Cerebellar nuclear complex (tissue), 1 donor: ENCODE measurements at places on chromosomes 16 and 17.
A peak's percentile ranks its signal among the peaks of the same experiment; 100 is the strongest.

DNA sequence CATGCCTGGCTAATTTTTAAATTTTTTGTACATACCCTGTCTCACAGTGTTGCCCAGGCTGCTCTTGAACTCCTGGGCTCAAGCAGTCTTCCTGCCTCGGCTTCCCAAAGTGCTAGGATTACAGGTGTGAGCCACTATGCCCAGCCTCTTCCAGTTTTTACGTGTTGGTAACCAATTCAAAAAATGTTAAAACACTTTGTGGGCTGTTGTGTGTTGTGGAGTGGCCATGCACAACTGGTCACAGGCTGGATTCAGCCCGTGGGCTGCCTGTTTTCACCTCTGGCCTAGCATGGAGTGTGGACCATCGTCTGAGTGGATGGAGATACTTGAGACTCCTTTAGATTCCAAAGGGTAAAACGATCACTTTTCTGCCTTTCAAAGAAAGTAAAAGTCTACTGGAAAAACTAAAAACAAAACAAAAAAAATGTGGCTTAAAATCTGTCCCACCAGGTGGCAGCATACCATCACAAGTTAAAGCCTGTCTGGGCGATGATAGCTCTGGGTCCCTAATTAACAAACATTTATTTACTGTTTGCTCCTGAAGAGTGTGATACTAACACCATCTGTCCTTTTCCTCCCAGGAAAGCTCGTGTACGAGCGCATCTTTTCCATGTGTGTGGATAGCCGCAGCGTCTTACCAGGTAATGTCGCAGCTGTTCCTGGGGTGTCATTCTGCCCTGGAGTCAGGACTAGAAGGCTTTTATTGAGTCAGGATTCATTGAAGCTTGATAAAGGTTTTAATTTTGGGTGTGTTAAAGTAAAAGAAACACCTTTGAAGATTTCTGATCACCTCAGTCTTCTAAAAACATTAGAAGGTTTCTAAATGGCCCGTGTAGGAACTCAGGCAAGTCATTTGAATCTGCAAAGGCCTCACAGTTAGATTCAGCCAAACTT is 45.8 kb downstream of the VPS35L start:
- DNase-seq: no peak

- no peak for DNase-seq
Observed at GRCh38 chr17:64732336-64733006, 70.4 kb upstream of the SMURF2 start.

GRCh38 chr17:6994118-6994598 is 1.7 kb upstream of the ALOX12 start:
- DNase-seq: no peak

- no peak for DNase-seq
Observed at GRCh38 chr16:8346294-8346693, 244.0 kb downstream of the TMEM114 start.

DNA sequence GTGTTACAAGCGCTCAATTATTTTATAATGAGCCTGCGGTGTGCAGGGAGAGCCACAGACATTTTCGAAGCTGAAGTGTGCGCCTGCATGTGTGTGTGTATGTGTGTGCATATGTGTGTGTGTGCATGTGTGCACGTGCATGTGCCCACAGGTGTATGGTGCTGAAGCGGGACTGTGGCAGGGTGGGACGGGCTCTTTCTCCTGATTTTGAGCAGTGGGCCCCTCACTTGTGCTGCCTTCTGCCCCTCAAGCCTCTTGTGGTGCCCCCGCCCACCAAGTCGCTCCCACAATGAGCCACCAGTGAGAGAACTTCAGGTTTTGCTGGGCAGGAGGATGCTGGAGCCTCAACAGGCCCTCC is 16.7 kb upstream of the KCNJ12 start:
- DNase-seq: no peak

- DNase-seq: no peak
Observed at GRCh38 chr17:70098030-70098429, 23.0 kb downstream of the KCNJ16 start.

DNA sequence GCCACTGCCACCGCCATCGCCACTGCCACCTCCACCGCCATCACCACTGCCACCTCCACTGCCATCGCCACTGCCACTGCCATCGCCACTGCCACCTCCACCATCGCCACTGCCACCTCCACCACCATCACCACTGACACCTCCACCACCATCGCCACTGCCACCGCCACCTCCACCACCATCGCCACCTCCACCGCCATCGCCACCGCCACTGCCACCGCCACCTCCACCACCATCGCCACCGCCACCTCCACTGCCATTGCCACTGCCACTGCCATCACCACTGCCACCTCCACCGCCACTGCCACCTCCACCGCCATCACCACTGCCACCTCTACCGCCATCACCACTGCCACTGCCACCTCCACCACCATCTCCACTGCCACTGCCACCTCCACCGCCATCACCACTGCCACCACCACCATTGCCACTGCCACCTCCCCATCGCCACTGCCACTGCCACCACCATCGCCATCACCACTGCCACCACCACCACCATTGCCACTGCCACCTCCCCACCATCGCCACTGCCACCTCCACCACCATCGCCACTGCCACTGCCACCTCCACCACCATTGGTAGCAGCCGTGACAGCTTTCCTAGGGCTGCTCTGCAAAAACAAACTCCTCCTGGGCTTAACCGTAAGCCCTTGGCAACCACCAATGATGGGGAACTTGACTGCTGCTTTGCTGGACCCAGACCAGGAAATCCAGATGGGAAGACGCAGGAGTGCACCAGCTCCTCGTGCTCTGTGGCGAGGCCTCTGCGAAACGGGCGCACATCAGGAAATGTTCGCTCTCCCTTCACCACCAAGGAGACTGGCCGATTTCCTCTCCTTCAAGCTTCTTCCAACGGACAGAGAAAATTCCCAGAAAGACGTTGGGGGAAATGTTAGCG is 147.2 kb downstream of the RBFOX3 start:
- DNase-seq: no peak

GRCh38 chr17:65297384-65297783 is 160.2 kb downstream of the RGS9 start:
- DNase-seq: no peak

DNA sequence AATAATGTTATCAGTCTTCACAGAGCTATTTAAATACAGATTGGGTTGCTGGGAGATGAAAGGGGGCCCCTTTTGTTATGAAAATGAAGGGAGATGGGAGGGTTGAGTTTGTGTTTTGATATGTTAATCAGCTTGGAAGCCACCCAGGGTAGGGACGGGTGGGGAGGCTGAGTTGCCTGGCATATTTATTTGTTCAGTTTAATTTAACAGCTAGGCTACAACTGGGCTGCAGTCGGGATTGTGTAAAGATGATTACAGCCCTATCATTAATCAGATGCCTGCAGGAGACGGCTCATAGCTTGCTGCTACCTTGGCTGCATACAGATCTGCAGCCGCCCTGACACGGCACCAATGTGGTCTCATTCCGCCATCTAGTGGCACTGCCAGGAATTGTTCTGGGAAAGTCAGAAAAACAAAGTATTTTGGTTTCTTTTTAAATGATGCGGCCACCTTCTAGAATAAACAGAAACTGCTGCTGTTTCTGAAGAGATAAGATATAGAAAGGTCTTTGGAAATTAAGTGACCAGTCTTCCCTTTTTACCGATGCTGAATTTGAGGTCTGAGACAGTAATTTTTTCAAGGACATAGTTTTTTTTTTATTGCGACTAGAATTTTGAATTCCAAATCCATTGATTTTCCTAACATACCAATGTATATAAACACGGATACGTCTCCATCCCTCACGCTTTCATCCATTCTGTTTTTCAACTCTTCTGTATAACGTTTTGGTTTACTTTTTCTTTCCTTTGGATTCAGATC is 458.0 kb upstream of the ASIC2 start:
- DNase-seq: peak; percentile 31

DNA sequence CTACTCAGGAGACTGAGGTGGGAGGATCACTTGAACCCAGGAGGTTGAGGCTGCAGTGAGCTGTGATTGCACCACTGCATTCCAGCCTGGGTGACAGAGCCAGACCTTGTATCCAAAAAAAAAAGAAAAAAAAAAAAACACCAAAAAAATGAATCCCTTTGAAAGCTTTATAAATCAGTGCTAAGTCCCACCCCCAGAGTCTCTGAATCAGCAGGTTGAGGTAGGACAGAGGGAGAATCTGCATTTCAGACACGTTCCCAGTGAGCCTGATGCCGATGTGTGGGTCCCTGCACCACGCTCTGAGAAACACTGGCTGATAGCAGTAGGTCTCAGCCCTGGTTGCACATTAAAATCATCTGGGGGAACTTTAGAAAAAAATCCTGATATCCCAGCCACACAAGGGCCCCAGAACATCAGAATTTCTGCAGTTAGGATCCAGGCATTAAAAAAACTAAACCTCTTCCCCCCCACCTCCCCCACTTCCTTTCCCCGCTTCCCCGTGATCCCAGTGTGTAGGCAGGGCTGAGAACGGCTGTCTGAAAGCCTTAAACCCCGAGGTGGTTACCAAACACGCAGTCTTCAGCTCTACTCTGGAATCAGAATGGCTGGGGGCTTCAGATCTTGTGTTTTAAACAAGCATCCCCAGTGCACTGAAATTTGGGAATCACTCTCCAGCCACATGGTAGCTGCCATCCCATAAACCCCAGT is 27.3 kb upstream of the GPRC5B start:
- DNase-seq: no peak

- no peak for DNase-seq
Observed at GRCh38 chr16:22646948-22647556, 136.4 kb downstream of the NPIPB5 start.

DNA sequence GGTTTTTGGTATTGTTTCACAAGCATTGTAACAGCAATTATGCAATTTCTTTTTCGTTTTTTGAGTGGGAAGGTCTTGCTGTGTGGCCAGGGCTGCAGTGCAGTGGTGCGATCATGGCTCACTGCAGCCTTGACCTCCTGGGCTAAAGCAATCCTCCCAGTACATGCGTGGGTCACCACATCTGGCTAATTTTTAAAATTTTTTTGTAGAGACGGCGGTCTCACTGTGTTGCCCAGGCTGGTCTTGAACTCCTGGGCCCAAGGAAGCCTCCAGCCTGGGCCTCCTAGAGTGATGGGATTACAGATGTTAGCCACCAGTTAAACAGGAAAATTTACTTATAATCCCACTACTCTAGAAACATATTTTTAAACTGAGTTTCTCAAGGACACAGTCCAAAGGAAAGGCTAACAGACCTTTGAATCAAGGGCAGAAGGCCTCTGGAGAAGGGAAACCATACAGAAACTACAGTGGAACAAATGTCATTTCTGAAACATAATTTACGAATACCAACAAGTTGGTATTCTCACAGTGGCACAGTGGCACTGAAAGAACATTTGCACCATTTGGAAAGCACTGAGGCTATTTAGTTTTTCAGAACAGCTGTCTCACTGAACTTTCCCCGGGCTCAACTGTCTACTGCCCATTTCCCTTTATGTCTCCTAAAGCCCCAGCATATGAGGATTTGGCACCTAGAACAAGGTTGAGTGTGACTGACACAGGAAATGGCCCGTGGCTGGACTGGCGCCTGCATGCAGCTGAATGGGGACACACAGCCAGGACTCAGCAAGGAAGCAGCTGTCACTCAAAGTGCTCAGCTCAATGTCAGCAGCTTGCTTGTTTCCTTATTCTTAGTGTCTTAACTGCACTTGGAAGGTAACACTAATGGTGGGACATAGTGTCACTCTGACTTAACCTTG is 2.8 kb upstream of the PRKAR1A start:
- DNase-seq: no peak

DNA sequence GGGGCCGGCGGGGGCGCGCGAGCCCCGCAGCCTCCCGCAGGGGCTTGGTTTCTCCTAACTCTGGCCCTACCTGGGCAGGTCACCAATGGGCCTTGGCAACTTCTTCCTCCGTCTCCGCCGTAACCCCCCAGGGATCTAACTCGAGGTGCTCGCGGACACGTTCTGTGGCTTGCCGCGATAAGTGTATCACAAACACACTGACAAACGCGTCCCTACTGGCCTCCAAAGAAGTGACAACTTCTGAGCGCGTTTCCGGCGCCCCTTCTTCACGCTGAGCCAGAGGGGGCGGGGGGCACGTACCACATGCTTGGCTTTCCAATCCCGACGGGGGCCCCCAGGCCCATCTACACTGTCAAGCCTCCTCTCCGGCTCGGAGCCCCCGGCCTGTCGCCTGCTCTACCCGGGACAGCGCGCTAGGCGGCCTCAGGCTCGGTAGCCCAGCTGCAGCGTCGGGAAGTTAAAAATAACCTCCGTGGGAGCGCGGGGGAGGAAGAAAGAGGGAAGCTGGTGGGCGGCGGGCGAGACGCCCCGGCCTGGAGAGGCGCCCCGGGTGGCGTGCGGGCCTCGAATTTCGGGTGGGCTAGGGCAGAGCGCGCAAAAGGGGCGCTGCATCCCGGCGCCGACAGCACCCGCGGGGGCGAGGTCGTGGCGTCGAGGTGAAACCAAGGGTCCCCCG is 725 bp upstream of the SPHK1 start:
- DNase-seq: no peak

DNA sequence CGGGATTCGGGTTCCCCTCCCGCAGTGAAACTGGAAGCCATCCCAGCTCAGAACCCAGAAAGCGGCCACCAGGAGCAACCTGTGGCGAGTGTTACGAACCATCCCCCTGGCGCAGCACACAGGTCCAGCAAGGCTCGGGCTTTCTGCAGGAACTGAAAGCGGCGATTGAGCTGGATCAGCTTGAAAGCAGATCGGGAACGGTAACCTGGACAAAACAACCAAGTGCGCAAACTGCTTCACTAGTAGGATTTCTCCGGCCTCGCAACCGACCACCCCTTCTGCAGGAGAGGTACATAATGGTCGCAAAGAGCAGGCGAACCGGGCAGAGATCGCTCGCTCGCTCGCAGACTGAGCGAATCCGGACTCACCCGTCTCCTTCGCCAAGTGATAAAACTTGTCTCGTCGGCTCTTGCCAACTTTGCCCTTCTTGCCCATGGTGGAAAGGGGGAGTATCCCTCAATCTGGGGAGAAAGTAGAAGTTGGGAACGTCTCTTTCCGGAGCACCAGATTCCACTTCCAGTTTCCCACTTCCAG is 696 bp upstream of the PSMC5 start:
- DNase-seq: no peak

- DNase-seq: no peak
Observed at GRCh38 chr17:66743511-66743910, 91.4 kb upstream of the CACNG5 start.

DNA sequence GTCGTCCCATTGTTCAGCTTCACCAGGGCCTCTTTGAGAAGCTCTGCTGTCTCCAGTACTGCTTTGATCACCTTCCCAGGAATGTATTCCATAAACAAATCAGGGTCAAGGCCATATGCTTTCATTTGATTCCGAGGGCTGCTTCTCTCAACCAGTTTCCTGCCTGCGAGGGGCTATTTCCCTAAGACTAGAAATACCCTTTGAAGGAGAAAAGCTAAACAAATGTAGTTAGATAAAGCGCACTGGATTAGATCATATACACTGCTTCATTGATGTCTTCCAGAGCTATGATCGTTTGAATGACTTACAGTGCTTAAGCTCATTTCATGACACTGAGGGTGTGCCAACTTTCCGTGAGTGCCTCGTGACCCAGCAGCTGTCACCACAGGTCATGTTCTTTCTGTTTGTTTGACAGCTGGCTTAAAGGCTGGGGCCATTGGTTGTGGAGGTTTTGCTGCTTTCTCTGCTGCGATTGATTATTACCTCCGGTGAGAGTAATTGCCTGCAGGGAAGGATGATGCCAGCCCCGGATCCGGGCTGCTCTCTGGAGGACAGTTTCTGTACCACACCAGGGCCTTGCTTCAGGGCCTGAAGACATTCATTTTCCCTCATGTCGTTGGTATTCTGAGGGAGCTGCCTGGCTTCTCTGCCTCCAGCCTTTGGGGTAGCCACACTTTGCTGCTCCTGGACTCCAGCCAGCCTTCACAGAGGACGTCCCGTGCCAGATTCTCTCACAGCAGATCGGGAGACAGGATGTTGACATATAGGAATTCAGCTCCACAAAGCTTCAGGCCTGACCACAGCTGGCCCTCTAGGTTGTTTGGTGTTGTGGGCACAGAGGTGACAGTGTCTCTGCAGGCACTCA is 3.9 kb downstream of the TIMM22 start:
- no peak for DNase-seq
